K562 (cell line): ENCODE measurements at places on chromosomes 7 and 10. TPM values are rescaled to one million over a fixed set of nuclear protein-coding genes. Genes with fewer than 3 reads are reported as not detected.

Gene RBP3
- not detected in 2 replicates for total RNA-seq

Gene AOAH
- 0.18 TPM in 1 of 2 replicates, not detected in the other for total RNA-seq

Gene C7orf57
- total RNA-seq: not detected in 2 replicates

DNA sequence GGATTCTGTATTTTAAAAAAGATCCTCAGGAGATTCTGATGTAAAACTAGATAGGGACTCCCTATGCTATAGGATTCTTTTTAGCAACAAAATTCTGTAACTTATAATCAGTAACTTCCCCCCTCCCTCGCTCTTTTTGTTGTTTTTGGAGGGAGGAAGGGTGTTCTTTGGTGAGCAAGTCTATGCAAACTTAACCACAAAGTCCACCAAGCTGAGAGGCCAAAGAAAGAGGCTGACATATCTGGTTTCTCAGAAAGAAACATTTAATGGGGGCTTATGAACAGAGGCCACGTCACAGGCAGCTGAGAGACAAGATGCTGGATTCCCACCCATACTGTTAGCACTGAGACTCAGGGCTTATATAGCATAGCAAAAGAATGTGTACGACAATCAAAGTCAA lies 14.3 kb upstream of the ABCB5 start:
- no peak for DNase-seq

GRCh38 chr7:117791877-117792780 lies 81.1 kb downstream of the CTTNBP2 start:
- DNase-seq: peak; percentile 46

Gene CDHR1
- total RNA-seq: 0.20 and 0.56 TPM in 2 replicates

Gene GIMAP5
- total RNA-seq: 0.35 and 0.51 TPM in 2 replicates

GRCh38 chr7:15105711-15106110 lies 203.2 kb upstream of the DGKB start:
- DNase-seq: no peak

Gene PLCE1
- total RNA-seq: 0.02 and 0.04 TPM in 2 replicates

GRCh38 chr10:22464966-22465629 lies 119.8 kb downstream of the SPAG6 start:
- no peak for DNase-seq

DNA sequence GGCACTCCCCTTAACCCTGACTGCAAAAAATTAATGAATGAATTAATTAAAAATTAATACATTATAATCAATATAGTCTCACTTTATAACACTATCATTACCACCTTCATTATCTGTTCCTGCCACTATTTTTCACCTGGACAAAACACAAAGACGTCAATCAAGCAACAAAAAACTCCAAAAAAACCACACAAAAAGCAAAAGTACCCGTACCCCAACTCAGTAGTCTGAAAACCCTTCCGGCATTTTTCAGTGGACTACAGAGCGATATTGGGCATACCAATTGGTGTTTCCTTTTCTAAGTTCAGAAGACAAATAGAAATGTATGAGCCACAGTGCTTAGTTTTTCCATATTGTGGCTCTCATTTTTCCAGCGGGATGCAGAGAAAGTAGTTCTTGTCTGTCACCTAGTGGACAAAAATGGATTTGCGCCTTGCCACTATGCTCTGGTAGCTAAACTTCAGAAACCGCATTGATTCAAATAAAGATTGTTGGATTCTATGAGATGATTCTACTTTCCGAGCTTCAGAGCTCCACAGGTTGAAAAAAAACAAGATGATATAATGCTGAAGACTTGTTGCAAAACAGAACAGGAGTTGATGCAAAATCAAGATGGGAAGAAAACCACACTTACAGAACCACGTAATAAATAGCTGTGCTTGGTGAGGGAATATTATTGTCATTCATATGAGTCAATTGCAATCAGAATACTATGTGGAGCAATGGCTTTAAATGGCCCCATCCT lies 50.6 kb upstream of the ITGB1 start:
- peak; percentile 63 for DNase-seq

- DNase-seq: no peak
Measured at GRCh38 chr7:71787513-71787912, 624.6 kb downstream of the CALN1 start.

- DNase-seq: no peak
Measured at GRCh38 chr10:63093227-63093626, 39.9 kb upstream of the NRBF2 start.

Gene HOGA1
- total RNA-seq: not detected in 2 replicates

DNA sequence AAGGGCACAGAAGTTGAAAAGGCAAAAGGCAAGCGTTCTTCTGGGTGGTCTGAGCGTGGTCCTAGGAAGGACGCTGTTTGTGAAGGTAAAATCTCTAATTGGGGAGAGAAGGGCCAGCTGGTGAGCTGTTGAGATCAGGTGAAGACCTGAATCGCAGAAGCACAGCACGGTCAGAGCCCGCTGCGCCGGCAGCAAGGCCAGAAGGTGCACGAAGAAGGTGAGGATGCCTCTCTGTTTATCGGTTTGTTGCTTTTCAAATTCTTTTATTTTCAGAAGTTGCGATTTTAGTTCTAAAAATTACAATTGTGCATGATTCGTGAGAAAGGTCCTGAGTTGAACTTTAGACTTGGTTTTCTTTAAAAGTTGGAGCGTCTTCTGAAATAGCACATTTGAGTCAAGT lies 247.8 kb upstream of the FOXK1 start:
- DNase-seq: no peak

GRCh38 chr7:5625938-5626337 lies 155.5 kb downstream of the RNF216 start:
- peak; percentile 58 for DNase-seq

DNA sequence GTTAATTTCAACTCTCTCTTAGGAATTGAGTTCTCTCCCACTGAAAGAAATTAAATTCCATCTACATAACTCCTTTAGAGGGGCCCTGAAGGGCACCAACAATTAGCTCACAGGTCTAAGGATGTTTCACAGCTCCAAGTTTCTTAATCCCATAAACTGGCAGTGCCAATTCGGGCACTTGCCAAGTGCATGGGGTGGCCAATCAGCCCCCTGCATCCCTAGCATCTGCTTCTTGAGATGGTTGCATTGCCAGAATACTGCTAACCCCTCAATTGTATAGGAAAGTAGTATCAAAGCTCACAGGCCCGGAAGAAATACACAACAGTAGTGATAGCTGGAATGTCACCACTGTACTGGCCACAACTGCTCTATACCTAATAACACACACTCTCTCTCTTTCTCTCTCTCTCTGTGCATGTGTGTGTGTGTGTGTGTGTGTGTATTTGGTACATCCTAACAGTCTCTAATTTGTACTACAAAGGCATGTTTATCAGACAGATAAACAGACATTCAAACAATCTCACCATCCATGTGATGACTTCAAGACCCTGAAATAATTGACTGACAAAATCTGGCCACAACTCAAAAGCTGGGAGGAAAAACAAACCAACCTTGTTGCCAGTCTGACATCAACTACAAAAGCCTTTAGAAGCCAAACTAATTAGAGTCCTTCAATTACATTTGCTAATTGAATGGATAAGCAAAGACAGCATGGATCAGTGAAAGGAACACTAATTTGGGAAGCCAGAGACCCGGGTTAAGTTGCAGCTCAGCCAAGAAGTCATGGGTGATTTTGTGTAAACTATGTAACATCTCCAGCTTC lies 27.8 kb downstream of the HIBADH start:
- no peak for DNase-seq

DNA sequence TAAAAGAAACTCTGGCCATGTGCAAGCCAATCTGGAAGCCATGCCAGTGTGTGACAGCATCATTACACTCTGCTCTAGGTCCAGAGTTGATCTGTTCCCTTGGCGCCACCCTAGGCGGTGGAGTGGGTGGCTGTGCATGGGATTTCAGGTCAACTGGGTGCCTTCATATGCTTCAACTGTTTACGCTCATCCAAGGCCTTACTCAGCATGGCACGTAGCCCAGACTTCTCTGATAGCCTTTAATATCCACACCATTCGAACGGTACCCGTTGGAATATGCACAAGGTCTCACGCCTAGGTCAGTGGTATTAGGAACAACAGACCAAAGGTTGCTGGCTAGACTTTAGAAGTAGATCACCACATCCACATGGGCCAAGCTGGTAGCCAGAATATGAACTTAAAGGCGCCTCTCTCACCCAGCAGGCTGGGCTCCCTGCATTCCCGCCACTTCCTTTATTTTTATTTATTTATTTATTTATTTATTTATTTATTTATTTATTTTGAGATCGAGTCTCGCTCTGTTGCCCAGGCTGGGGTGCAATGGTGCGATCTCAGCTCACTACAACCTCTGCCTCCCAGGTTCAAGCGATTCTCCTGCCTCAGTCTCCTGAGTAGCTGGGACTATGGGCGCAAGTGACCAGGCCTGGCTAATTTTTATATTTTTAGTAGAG lies 18.7 kb upstream of the ACHE start:
- no peak for DNase-seq

Gene MKX
- total RNA-seq: 0.07 TPM in 1 of 2 replicates, not detected in the other

DNA sequence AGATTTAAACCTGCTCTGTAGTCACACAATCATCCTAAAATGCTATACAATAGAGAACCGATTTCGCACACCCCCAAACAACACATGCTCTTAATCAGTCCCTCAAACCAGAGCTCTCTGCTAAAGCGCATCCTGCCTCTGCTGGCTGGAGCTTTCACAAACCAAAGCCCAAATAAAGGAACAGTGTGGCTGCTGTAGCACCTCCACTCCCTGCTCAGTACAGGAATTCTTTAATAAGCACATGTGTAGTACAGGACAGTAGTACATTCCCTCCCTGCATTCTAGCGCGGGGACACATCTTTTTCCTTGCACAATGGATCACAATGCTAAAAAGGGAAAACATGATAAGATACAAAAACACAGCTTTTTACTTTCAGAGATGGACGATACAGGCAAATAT lies 684.6 kb downstream of the MAGI2 start:
- DNase-seq: no peak

Gene CDC14C
- total RNA-seq: not detected in 2 replicates

Gene AKR1D1
- not detected in 2 replicates for total RNA-seq

Gene HOXA1
- total RNA-seq: not detected in 2 replicates

- no peak for DNase-seq
Measured at GRCh38 chr10:20552382-20552781, 344.7 kb downstream of the NEBL start.

Gene WIPF3
- total RNA-seq: 2.6 and 2.7 TPM in 2 replicates

Gene PSAP
- total RNA-seq: 458 and 473 TPM in 2 replicates

DNA sequence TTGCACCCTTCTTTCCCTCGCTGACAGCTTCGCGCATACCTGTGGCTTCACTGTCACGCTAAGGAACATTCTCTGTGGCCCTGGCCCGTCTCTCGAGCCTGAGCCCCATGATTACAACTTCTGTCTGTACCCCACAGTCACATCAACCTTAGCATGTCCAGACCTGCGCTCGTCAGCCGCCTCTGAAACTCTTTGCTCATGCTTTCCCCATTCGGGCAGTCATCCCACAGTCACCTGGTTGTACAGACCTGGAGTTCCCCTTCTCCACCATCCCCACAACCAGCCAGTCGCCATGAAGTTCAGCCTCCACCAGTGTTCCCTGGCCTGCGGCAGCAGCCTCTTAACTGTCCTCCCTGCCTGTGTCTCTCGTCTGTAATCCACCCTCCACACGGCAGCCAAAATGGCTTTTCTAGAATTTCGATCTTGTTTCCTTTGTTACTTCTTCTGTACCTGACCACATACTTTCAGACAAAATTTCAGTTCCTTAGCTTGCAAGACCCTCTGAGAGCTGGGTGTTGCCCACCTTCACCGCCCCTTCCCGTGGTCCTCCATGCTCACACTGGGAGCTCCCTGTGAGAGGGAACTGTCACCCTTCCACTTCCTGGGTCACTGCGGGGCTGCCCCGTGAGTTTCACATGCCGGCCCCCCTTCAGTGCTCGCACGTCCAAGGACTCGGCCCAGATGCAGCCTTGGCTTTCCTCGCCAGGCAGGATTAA lies 229.2 kb downstream of the CELF2 start:
- DNase-seq: no peak

- no peak for DNase-seq
Measured at GRCh38 chr10:97096261-97097083, 89.3 kb downstream of the SLIT1 start.

GRCh38 chr7:34719636-34720035 lies 61.6 kb downstream of the NPSR1 start:
- DNase-seq: no peak

Gene COPS6
- 168 TPM in 2 replicates for total RNA-seq

DNA sequence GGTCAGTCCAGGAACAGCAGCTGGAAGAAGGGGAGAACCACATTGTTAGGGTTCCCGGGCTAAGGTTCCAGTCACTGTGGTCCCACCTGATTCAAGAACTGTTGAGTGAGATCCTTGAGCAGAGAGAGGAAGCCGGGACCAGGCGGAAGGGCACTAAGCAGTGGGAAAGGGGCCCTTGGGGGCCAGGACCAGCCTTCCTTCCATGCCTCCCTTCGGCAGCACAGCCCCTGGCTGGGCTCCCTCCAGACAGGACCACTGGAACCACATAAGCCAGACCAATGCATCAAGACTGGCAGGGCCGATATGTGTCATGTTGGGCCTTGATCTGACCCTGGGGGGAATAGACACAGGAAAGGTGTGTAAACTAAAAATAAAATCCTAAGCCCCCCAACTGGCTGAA lies 103.9 kb downstream of the STRA8 start:
- no peak for DNase-seq

GRCh38 chr10:124799211-124799610 lies 2.4 kb upstream of the ABRAXAS2 start:
- DNase-seq: no peak

Gene GRM3
- not detected in 2 replicates for total RNA-seq

Gene TECPR1
- 10.5 and 15.0 TPM in 2 replicates for total RNA-seq

Gene RPS24
- 2,044 and 2,299 TPM in 2 replicates for total RNA-seq

GRCh38 chr10:37495415-37495814 lies 362.0 kb downstream of the ZNF248 start:
- DNase-seq: no peak

- DNase-seq: no peak
Measured at GRCh38 chr7:116873619-116874018, 11.2 kb downstream of the CAPZA2 start.

Gene OPALIN
- not detected in 2 replicates for total RNA-seq

Gene ERVW-1
- total RNA-seq: not detected in 2 replicates

- DNase-seq: peak; percentile 81
Measured at GRCh38 chr7:98802088-98802780, 67.6 kb downstream of the TMEM130 start.

- DNase-seq: peak; percentile 33
Measured at GRCh38 chr10:11871466-11871865, 48.3 kb downstream of the PROSER2 start.

Gene MYOF
- total RNA-seq: 0.27 and 0.67 TPM in 2 replicates

- DNase-seq: no peak
Measured at GRCh38 chr7:82839555-82839954, 323.1 kb downstream of the PCLO start.

- peak; percentile 66 for DNase-seq
Measured at GRCh38 chr7:6640246-6640721, 3.2 kb downstream of the ZNF316 start.
